Left renal cortex interstitium (tissue), 4 donors: ENCODE measurements at places on chromosomes 1 and 21.

- DNase-seq = no peak
These were observed 17.4 kb downstream of the CELA3A start for GRCh38 chr1:22018583-22019559.

- no peak for DNase-seq
These were observed 3.8 kb downstream of the SMG7 start for GRCh38 chr1:183476081-183476480.

GRCh38 chr1:64186138-64186897 lies 17.1 kb upstream of the UBE2U start:
- DNase-seq = no peak

DNA sequence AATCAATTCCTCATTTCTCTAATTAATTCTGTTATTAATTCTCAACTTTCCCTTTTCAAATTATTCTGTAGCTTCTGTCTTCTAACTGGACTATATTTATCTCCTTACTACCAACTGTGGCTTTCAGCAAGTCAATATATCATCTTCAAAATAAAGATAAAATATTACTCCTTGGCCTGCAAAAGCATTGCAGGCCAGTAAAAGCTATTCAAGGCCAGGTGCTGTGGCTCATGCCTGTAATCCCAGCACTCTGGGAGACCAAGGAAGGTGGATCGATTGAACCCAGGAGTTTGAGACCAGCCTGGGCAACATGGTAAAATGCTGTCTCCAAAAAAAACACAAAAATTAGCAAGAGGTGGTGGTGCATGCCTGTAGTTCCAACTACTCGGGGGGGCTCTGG lies 27.9 kb downstream of the USP48 start:
- no peak for DNase-seq

GRCh38 chr1:20678599-20678998 lies 17.4 kb upstream of the DDOST start:
- no peak for DNase-seq

DNA sequence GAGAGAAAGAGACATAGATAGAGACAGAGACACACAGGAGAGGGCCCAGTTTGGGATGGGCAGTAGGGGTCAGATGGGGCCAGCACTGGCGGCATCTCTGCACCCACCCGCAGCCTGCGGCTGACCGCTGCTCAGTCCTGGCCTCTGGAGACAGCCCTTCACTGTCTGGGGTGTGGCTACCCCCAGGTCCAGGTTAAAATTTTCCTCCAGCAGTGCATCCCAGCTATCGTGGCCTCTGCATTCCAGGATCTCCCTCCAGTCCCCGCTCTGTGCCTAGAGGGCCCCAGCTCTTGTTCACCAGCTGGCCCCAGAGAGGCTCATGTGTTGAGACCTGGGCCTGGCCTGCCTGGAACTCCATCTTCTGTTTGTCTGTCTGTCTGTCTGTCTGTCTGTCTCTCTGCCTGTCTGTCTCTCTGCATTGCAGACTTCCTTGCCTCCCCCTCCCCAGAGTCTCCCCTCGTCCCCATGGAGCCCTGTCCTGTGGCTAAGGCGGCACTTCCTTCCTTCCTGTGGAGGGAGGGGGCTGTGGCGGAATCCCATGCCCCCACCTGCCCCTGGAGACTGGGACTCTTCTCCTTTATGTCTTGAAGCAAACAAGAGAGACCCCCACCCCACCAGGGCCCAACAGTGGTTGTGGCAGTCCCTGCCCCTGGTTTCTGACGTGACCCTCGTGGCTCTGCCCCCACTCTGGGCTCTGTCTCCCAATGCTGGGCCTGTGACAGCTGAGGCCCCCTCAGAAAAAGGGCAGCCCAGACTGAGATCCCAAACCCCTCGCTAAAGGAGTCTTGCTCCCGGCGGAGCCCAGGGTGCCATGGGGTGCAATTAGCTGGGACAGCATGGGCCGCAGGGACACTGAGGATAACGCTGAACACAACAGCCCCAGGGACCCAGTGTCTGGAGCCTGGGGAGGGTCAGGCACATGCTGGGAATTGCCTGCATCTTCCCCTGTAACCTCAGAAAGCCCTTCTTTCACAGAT lies 241.8 kb downstream of the NPHP4 start:
- DNase-seq = no peak

DNA sequence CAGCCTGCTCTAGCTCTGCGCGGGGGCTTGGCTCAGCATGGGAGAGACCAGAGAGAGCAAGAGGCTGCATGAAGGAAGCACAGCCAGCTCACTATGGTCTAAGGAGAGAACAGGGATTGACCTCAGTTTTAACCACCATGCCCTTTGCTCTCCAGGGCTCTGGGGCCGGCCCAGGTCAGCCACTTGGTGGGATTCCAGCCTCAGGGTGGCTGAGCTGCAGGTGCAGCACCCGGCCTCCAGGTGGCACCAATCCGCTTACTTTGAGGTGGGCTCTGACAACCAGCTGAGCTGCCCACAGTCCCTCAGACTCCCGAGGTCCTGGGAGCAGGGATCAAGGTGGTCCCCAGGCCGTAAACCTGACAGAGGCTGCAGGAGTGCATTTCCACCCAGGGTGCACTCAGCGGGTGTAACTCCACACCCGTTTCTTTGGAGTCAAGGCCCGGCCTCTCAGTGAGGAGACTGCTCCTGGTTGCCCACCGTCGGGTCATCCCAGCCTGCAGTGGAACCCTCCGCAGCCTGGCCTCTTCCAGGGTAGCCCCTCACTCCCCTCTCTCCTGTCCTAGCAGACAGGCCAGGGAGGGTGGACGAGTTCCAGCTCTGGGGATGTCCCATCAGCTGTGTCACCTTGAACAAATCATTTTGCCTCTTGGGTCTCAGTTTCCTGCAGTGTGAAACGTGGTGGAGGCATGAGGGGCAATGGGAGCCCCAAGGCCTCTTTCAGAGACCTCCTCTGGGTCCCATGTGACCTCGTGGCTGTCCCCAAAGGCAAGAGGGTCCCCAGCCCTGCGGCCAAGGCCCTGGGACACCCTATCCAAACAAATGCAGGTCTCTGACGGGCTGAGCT lies 607 bp upstream of the LGR6 start:
- no peak for DNase-seq

- no peak for DNase-seq
These were observed 1.2 kb upstream of the PSMB2 start for GRCh38 chr1:35642471-35642955.

DNA sequence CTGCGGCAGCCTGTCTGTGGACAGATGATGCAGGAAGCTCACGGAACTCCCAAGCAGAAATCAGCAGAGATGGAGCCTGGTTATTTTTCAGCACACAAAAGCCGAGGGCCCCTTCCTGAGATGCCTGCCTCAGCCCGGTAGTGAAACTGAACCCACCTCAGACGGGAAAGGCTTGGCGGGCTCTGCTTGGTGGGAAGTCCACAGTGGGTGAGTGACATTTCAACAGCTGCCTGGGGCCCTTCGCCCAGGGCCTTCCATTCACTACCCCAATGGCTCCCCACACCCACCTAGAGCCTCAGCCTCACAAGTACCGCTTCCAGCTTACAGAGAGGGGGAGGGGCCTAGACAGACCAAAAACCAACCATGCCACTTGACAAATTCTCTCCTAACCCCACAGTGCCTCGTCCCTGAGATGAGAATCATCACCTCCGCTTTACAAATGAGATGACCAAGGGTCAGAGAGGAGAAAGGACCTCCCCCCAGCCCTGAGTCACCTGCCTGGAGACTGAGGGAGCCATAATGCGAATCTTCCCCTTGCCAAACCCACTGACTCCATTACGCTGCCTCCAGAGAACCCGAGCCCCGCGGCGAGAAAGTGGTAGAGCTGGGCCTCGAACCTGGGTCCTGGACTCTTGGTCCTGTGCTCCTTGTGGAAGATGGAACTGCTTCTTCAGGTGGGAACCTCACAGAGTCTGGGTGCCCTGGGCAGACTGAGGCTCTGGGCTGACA lies 3.4 kb upstream of the ECE1 start:
- DNase-seq = no peak

DNA sequence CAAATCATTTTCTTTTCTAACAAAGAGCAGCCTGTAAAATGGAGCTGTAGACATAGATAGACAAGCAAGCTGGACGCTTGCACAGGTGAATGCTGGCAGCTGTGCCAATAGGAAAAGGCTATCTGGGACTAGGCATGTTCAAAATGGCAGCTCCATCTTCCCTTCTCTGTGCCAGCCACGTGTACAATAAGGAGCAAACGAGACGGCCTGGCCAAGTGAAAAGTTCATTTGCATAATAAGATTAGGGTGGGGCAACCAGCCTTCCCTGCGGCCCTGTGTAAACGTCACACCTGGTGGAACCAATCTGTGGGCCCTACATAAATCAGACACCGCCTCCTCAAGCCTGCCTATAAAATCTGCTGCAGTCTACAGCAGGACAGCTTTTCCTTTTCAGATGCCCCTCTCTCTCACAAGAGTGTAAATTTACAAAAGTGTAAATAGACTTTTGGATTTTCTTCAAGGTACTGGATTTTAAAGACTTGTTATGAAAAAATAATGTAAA lies 16.6 kb upstream of the EDEM3 start:
- no peak for DNase-seq

- DNase-seq = no peak
These were observed 15.9 kb downstream of the CLDN14 start for GRCh38 chr21:36463991-36464390.

DNA sequence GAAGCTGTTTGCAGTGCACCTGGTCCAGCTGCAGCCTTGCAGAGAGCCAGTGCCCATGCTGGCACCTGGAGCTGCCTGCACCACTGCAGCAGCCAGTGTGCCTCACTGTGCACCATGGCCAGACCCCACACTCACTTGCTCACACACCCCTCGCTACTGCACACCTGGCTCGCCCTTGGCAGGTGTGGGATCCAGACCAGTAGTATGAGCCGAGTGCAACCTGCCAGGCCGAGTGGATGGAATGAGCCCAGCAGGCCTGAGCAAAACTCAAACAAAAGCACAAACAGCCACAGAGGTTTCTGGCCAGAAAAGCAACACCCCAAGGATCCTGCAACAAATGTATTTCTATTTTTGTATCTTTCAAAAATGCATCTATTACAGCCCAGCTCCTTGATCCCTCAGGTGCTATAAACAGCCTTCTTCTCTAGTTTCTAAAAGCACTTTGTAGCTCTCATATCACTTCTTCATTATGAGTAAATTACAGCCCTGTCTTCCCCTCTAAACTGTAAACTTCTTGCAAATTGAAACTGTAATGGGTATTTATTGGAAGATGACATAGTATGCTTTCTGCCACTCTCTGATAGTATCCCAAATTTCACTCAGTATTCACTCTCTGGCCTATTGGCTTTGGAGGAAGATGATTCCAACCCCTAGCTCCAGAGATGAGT lies 72.2 kb upstream of the LPGAT1 start:
- no peak for DNase-seq

DNA sequence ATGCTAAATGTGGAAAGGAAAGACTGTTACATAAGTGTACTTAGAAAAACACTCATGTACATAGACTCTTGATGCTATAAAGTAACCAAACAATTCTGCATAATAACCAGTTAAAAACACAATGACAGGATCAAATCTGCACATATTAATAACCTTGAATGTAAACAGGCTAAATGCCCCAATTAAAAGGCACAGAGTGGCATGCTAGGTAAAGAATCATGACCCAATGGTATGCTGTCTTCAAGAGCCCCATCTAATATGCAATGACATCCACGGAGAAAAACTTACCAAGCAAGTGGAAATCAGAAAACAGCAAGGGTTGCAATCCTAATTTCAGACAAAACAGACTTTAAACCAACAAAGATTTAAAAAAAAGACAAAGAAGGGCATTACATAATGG lies 644.8 kb upstream of the PKN2 start:
- no peak for DNase-seq

GRCh38 chr21:44784810-44785209 lies 16.8 kb downstream of the UBE2G2 start:
- DNase-seq = no peak

DNA sequence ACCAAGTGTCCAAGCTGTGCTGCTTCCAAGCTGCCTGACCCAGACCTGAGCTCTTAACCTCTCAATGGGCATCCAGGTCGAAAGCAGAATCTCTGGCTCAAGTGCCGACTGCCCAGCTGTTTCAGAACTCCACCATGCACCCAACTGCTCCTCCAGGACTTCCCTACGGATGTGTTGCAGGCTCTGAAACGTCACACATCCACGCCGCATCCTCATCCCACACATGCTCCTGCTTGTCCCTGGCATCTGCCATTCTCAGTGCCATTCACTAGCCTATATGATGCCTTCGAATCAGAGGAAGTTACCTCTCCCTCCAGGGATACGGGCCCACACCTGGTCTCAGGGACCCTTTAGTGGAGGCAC lies 11.2 kb downstream of the PDZK1IP1 start:
- no peak for DNase-seq

GRCh38 chr1:64163970-64164369 lies 39.5 kb upstream of the UBE2U start:
- no peak for DNase-seq

DNA sequence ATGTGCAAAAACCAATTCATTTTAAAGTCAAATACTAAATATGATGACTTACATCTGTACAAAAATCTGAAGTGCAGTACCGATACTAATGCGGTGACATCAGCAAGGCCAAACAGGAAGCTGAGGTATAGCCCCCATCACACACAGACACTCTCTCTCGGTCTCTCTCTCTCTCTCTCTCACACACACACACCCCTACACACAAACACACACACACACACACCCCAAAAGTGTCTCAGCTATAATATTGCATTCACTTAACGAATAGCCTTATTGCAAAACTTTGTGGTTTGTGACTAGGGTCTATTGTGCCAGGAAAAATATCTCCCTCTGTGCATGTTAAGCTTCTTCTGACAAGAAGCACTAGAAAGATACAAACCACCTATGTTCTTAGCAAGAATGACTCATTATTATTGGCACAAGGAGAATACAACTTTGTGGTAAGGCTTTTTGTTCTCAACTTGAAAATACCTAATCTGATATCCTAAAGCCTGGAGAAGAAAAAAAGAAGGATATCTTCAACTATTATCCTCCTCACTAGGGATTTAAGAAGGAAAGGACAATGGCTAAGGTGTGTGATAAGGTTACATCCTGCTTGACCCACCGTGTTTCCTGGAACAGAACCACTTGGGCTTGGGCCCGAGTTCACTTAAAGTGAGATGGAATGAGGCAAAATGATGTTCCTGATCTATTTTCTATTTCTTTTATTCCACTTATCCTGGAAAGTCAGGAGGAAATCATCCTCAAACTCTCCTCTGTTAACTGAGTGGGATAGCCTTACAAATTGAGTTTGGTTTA lies 107.1 kb downstream of the NIBAN1 start:
- no peak for DNase-seq

GRCh38 chr21:44920694-44921604 lies at the start of gene ITGB2:
Gene ITGB2, minus strand, starts transcription at chr21:44920899. Its CDS starts 10,117 bp downstream, at chr21:44910782.
- DNase-seq = no peak

DNA sequence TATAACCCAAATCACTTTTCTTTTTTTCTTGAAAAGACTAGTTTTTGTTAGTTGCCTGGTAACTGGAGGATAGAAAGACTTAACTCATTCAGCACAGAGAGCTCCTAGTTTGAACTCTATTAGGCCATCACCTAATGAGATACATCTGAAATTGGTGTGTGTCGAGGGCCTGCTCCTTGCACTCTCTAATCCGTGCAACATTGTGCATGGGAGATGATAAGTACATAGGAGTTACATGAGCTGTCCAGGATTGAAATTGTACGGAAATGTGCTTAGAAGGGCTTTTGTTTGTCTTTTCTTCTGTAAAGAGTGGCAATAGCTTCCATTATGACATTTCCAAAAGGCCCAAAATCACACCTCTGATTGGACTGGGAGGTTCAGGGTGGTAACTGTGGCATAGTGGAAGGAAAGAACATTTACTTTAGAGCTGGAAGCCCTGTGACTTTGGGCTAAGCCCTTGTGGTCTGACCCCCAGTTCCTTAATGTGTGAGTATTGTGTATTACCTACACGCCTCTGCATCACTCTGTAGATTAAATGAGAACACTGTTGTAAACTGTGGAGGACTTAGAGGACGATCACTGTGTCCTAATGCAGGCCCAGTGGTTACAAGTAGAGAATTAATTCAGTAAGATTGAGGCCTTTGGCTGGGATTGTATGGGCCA lies 71.2 kb downstream of the FGGY start:
- DNase-seq = no peak
